ENCODE measurements at places on chromosomes 1 and 21.

- no peak for DNase-seq
These were observed 26.9 kb downstream of the UCK2 start for GRCh38 chr1:165854101-165854845.

GRCh38 chr1:246677842-246678241 is 46.4 kb upstream of the SCCPDH start:
- DNase-seq: no peak

DNA sequence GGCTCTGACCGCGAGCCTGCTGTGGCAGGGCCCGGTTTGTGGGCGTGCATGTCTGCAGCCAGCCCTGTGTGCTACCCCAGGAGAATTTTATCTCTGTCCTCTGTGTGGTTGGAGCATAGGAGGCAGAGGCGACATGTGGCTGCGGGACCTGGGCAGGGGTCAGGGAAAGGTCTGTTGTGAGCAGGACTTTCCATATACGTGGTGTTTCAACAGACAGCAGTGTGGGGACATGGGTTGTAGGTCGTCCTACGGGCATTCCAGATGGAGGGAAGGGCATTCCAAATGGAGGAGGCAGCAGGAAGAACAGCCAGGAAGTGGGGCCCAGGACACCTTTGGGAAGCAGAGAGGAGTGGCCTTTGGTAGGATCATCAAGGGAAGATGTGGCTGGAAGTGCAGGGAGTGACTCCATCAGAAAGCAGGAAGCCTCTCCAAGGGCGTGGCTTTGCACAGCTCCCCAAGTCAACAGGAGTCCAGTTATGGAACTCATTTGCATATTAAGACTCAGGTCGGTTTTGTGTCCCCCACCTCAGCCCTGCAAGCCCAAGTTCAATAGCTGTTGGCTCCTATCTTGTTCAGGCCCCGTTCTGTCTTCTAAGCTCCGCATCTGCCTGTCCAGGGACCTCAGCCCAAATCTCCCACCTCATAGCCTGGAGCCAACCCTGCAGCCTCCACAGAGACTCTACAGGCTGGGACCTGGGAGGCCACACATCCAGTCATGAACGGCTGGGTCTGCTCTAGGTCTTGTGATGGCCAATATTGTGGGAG is 309.1 kb downstream of the MATN1 start:
- no peak for DNase-seq

DNA sequence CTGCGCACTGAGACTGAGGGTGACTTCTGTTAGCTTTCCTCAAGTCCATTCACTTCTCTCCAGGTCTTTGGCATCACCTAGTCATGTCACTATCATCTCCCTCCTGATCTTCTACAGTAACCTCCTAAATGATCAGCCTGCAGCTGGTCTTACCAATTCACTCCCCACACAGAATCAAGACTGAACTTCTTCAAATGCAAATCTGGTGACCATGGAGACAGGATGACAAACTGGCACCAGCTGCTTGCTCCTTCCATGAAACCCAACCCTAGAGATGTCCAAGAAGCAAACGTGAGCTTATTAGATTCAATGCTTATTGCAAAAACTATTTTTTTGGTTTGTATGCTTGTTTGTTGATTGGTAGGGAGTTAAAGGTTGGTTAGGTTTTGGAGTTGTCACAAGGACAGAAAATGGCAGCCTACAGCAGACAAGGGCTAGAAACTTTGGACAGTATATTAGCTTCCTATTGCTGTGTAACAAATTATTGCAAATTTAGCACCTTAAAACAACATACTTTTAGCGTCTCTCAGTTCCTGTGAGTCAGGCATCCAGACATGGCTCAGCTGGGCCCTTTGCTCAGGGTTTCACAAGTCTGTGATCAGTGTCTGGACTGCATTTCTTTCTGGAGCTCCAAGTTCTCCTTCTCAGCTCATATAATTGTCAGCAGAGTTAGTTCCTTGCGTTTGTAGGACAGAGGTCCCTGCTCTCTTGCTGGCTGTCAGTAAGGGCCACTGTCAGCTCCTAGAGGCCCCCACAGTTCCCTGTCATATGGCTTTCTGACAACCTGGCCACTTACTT is 53.3 kb upstream of the GJA8 start:
- no peak for DNase-seq

DNA sequence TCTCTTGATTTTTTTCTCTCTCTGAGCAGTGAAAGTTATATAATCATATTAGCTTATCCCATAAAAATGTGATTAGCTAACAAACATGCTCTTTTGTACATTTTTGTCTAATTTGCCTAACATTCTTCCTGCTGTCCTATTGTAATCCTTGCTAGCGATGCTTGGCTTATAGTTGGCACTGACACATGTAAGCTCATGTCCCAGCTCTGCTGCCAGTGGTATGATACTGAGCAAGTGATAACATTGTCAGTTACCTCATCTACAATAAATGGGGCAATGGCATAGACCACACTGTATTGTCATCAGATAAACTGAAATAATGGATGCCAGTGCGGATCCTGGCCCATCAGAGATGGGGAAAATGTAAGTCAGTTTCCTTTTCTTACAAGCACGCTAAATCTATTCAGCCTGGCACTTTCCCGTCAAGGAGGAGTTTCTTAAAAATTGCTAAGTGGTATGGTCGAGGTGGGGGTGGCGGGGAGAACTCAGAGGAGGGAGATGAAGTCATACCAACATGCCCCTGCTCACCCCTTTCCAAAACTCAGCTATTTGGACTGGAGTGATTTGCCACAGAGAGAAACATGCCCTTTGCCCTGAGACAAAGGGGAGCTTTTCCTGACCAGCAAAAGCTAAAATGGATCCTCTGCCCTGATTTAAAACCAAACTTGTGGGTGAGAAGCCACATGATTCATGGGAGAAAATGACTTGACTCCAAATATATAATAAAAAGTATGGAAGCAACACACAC is 1.3 kb downstream of the FYB2 start:
- no peak for DNase-seq

- no peak for DNase-seq
These were observed 239.5 kb downstream of the FOXD2 start for GRCh38 chr1:47677241-47677940.

DNA sequence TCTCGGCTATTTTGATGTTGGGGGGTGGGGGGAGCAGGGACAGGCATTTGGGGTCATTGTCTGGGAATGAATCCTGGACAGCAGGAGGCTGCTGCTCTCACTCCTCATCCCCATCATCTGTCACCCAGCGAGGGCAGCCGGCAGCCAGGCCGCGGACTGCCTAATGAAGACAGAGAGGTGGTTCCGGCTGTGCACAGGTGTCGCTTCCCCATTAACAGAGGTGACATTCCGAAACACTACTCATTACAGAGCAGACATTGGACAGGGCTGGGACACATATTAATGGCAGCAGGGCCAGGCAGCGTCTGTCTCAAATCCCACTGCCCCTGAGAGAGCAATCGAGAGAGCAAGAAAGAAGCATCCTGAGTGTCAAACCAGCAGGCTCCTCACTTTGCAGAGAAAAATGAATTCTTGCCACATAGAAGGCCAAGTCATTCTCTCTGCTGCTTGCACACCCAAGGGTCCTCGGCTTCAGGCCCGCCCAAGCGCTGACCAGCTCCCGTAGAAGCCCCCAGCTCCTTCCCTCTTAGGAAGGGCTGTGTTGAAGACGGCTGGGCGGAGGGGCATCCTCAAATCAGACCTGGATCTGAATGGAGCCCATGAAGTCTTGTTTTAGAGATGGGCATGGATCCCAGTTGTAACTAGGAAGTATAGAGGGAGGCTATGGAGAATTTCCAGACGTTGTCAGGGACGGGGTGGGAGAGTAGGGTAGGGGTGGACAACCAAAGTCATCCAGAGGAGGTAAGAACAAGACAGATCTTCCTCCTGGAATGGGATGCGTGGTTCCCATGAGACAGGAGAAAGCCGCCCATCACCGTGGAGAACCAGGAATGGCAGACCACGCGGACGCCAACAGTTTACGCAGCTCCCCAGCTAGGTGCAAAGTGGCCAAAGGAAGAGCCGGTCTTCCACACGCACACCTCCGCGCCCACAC is 8.2 kb upstream of the LEMD1 start:
- DNase-seq: no peak

GRCh38 chr1:51963592-51964308 is 26.8 kb downstream of the RAB3B start:
- DNase-seq: no peak

GRCh38 chr21:34653522-34653921 is 15.3 kb upstream of the CLIC6 start:
- DNase-seq: no peak

- DNase-seq: no peak
These were observed 135.0 kb downstream of the ATP5PO start for GRCh38 chr21:33780631-33781030.

DNA sequence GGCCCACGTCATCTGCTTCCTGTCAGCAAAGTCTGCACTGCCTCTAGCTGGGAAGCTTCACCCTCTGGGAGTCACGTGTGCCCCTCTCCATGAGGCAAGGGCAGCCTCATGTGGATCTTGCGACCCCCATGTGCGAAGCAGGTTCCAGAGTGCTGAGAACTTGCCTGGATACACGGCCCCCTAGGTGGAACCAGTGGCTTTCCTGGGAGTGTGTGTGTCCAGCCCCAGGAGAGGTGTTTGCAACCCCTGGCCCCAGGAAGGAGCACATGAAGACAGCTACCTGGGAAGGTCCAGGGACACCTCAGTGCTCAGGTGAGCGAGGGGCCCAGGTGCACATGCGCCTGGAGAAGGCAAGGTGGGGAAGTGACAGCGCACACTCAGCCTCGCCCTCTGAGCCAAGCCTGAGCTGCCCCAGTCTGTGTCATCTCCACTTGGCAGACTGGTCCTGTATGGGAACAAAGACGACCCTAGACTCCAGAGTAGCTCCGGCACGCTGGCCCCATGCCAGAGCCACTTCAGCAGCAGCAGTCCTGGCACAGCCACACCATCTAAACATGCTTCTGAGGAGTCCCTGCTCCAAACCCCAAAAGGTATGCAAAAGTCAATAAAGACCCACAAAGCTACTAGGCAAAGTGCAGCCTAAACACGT is 8.9 kb downstream of the LSS start:
- no peak for DNase-seq

GRCh38 chr1:24966724-24967346 is 36.8 kb upstream of the RUNX3 start:
- DNase-seq: no peak

DNA sequence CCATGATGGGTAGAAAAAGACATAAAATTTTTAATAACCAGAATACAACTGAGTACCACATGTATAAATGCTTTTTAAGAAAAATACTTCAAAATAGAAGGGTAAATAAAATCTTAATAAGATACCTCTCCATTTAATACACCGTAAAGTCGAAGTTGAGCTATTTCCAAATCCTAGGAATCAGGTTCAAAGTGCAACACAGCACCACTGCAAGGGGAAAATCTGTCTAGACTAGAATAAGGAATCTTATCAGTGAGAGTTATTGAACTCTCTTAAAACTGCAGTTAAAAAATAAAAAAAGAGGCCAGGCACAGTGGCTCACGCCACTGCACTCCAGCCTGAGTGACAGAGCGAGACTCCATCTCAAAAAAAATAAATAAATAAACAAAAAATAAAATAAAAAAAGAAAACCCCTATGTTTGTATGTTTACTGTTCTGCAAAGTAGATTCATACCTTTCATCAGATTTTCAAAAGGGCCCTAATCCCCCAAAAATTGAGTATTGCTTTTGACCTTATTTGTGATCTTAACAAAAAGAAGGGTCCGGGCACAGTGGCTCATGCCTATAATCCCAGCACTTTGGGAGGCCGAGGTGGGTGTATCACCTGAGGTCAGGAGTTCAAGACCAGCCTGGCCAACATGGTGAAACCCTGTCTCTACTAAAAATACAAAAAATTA is 109.0 kb downstream of the EIF4G3 start:
- no peak for DNase-seq

DNA sequence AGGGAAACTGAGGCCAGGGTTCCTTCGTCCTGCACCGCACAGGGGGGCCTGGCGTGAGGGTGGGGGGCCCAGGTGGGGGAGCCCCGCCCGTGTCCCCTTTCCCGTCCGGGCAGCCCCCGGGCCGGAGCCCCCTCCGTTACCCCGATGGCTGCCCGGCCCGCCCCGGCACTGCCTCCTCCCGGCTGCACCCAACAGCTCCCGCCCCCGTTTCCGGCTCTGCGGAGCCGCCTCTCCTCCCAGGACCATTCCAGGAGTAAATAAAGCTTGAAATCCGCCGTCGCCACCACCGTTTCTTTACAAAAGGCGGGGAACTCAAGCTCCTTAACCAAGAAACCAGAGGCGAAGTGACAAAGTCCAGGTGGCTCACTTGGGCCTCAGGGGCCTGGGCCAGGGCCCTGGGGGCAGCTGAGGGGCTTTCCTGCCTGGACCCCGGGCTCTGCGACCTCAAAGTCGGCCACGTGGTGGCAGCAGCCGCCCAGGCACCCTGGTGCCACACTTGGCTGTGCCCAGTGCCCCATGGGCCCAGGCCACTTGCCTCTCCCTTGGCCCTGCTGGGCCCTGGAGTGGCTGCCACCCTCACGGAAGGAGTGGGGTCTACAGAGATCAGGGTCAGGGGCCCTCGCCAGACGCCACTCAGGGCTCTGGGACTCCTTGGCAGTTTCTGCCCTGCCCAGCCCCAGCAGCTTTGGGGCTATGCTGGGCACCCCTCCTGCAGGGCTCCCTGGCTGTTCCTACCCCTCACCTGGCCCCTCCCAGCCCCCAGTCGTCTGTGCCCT is 514 bp upstream of the FAAP20 start:
- peak; percentile 92 for DNase-seq
